ENCODE measurements at places on chromosomes 2 and 18.

DNA sequence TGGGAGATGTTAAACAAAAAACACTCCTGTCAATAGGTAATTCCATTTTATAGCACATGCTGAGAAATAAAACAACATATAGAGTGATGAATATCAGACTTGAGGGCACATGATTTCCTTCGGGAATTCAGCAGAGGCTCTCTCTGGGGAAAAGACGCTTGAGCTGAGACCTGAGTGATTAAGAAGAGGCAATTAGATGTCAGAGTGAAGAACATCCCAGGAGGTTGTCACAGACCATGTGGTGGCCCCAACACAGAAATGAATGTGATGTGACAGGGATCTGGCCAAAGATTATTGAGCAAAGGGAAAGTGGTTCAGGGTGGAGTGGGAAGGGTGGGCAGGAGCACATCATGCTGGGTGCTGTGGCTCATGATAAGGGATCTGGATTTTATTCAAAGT lies 254.7 kb downstream of the RAD51AP2 start:
- no peak for DNase-seq

DNA sequence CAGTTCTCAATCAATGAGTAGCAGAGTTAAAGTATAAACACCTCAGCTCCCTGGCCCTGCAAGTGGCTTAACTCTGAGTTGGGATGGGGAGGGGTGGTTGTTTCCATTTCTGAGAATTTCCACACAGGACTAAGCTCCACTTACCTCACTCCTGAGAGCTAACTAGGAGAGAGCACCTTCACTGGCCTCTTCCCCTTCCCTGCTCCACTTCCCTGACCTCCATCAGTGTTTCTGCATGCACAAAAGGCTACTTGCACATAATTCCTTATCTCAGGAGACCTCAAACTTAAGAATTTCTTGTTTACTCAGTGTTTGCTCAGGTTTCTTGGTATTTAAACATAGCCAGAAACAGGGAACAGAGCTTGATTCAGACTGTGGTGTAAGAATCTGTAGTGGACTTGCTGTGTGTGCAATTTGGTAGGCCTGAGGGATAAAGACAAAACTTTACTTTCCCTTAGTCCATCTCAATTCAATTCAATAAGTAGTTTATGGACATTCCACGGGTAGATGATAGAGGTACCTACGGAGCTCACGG lies 97.2 kb downstream of the PID1 start:
- no peak for DNase-seq

GRCh38 chr2:177074099-177074710 lies 138.4 kb upstream of the HNRNPA3 start:
- DNase-seq, result no peak

- no peak for DNase-seq
These were observed 293.3 kb upstream of the PARD3B start for GRCh38 chr2:204251998-204252376.

GRCh38 chr2:105645031-105645937 lies 99.4 kb upstream of the NCK2 start:
- no peak for DNase-seq

DNA sequence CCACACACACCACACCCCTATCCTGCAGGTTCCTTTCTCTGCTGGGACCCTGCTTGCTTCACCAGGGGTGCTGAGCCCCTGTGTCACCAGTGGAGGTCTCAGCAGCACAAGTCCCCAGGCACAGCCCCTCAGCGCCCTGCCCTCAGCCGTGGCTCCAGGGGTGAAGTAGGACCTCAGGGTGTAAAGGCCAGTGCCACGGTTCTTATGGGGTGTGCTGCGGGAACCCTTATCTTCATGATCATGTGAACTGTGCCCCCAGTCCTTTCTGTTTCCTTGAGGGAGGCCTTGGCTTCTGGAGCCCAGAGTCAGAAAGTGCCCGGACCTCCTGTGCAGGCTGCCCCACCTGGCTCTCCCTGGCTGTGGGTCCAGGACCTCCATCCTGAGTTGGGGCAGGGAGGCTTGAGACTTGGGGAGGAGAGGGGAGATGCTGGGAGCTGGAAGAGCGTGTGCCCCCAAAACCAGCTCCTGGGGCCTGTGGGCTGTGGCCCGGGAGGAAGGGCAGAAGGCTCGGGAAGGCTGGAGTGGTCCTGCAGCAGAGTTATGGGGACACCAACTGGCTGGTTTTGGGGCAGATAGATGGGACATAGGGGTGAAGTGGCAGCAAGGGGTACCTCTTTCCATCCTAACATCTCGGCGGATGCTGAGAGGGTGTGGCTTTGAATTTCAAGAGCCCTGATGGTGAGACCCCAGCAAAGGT lies 20.2 kb upstream of the KLF11 start:
- DNase-seq, result no peak

GRCh38 chr18:67846422-67847098 lies 330.0 kb upstream of the DSEL start:
- no peak for DNase-seq

GRCh38 chr2:152627351-152627957 lies 89.8 kb downstream of the PRPF40A start:
- DNase-seq, result peak; percentile 37

- DNase-seq, result no peak
These were observed 229.1 kb upstream of the SLC14A2 start for GRCh38 chr18:45386041-45386655.

DNA sequence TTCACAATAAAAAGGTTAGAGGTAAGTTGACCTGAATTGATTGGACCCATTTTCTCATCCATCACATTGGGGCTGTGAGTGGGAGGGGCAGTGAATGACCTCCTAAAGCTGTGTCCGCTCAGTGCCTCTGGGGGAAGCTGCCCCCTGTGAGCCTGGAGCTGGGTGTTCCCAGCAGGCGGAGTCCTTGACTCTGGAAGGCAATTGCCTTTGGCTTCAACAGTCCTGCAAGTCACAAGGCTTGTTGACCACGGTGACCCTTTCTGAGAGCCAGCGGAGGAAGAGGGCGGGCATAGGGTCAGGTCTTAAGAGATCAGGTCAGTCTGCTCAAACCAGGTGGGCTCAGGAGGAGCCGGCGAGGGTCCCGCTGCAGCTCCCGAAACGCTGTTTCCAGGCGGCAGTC lies 1.1 kb upstream of the CIDEA start:
- no peak for DNase-seq

- no peak for DNase-seq
These were observed 42.5 kb downstream of the PPM1B start for GRCh38 chr2:44211183-44211582.

GRCh38 chr2:3610415-3610814 lies 15.5 kb downstream of the COLEC11 start:
- no peak for DNase-seq

DNA sequence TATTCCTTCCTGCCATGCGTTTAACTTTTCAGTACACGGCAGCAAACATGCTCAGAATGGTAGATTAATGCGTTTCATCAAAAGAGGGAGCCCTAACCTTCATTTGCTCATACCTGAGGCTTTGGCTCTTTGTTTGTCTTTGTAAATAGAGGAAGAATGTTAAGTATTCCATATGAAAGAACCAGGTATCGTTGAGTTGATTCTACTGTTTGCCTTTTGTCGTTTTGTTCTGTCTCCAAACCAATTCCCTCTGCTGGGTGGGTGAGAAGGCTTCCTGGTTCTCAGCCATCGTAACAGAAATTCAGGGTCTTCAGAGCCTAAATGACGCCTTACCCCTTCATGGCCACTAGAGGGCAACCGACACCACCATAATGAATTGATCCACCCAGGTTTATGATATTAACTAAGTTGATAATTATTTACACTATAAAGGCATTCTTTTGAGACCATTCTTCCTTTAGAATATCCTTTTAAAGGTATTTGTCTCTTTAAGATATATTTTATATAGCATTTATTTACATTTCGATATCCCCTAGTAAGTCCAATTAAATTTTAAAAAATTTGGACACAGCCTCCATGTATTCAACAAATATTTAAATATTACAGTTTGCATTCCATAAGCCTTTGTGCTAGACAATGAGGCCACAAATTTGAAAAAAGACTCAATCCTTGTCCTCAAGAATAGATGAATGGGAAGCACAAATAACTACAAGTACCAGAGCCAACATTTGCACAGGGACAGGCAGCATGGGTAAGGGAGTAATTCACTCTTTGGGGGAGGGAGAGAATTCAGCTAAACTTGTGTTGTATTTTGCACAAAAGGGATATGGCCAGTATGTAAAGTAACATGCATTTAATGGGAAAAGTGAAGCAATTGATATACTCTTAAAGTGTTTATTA lies 48.1 kb downstream of the TIMM21 start:
- peak; percentile 65 for DNase-seq

GRCh38 chr2:42978887-42979415 lies 186.6 kb upstream of the HAAO start:
- DNase-seq, result no peak

- DNase-seq, result no peak
These were observed 179.7 kb downstream of the ST6GAL2 start for GRCh38 chr2:106706283-106706682.

GRCh38 chr2:197152451-197153228 lies 157.9 kb downstream of the ANKRD44 start:
- peak; percentile 87 for DNase-seq

DNA sequence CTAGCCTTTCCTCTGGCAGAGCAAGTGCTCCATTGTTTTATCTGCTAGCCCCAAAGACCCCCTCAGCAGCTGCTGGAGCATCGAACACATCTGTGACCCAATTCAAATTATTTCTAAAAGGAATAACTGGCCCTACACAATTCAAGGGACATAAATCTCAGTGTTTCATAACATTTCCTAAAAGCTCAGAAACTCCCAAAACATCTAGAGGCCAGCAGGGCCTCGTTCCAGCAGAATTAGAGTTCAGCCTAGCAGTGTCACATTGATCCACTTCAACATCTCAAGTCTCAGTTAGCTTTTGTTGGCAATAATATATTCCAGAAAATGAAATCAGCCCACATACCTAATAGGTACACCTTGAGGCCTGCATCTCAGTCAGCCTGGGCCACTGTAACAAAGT lies 179.1 kb downstream of the ETAA1 start:
- DNase-seq, result no peak

- no peak for DNase-seq
These were observed 393.5 kb upstream of the RAB12 start for GRCh38 chr18:8215741-8216140.

- DNase-seq, result no peak
These were observed 6.4 kb downstream of the NDUFV2 start for GRCh38 chr18:9108911-9109310.

GRCh38 chr18:42105394-42105793 lies 150.4 kb downstream of the PIK3C3 start:
- DNase-seq, result no peak

GRCh38 chr2:27723372-27724144 lies 48.0 kb upstream of the MRPL33 start:
- peak; percentile 83 for DNase-seq

DNA sequence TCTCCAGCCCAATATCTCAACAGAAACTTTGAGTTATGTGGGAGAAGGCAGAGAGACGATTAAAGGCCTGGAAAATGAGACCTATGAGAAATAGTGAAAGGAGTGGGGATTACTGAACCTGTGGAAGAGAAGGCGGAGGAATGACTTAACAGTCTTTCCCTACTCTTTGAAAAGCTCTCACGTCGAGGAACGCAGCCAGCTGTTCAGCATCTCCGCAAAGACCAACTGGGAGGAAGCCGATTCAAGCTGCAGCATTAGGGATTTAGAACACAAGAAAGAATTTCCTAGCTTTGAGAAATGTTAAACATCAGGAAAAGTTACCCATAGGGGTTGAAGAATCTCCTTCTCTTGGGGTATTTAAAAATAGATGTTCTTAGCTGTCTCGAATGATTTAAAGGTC lies 233.2 kb upstream of the PARD3B start:
- no peak for DNase-seq

GRCh38 chr2:111159641-111160040 lies 38.9 kb downstream of the BCL2L11 start:
- no peak for DNase-seq

GRCh38 chr2:34419856-34420255 lies 820.8 kb upstream of the FAM98A start:
- DNase-seq, result no peak

GRCh38 chr2:217775920-217776503 lies 226.8 kb downstream of the TNS1 start:
- no peak for DNase-seq

GRCh38 chr2:4980995-4981394 lies 711.2 kb upstream of the SOX11 start:
- DNase-seq, result no peak

GRCh38 chr2:234026693-234027254 lies 23.7 kb upstream of the SPP2 start:
- DNase-seq, result no peak

GRCh38 chr2:1542971-1543370 lies 129.7 kb downstream of the TPO start:
- DNase-seq, result no peak

DNA sequence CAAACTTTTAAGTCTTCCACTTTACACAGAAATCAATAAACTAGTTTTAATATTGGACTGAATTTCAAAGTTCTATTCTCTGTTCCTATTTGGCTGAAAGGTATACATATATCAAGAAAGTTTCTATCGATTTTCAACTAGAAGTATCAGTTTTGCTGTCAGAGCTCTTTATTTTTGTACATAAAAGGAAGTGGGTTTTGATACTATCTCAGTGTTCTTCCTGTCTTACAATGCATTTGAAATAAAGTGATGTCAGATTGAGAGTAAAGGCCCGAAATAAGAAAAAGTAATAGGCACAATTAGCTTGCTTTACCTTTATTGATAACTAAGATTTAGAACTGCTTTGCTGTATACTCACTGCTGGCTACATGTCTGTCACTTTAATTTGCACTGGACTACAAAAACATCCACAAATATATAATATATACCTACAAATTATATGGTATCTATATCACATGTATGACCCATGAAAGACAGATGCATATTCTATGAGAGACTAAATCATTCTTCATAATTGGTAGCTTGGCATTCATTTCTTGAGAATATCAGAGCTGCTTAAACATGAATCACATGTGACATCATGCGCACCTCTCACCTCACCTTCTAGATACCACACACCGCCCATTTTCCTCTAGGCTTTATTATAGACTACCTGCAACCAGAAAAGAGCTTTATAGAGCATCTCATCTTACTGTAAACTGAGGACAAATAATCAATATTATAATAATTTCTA lies 83.6 kb downstream of the ASXL2 start:
- DNase-seq, result no peak

GRCh38 chr2:120132691-120133090 lies 90.5 kb downstream of the TMEM185B start:
- DNase-seq, result no peak

- DNase-seq, result peak; percentile 96
These were observed 64.0 kb downstream of the INPP4A start for GRCh38 chr2:98508709-98509066.

All from suppressor macrophage (primary cell).